ENCODE measurements at places on chromosomes 6 and 20.
A peak's percentile ranks its signal among the peaks of the same experiment; 100 is the strongest.

DNA sequence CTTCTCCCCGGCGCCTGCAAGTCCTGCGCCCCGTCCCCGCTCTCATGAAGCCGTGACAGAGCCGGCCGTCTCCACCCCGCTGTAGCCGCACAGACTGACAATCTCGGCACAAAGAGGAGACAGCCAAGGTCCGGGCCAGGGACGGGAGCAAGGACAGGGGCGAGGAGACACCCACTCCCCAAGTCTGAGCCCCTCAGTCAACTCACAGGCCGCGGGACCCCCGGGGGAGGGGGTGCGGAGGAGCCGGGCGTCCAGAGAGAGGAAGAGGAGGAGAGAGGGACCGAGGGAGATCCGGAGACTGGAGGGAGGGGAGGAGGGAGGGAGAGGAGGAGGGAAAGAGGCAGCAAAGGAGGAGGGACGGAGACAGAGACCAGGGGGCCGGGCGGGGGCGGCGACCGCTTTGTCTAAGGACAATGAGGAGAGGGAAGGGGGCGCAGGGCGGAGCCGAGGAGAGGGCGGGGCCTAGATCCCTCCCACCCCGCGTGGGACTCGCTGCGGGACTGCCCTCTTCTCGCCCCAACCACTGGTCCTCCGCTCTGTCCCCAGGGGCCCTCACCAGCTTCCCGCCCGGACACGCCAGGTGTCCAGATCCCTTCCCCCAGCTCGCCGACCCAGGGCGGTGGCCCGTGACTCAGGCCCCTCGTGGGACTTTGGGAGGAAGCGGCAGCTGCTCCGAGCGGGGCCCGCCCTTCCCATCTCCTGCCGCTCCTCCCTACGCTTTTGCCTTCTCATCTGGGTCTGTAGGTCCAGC, 638 bp upstream of the PPP1R18 start:
- peak; percentile 77 for DNase-seq

DNA sequence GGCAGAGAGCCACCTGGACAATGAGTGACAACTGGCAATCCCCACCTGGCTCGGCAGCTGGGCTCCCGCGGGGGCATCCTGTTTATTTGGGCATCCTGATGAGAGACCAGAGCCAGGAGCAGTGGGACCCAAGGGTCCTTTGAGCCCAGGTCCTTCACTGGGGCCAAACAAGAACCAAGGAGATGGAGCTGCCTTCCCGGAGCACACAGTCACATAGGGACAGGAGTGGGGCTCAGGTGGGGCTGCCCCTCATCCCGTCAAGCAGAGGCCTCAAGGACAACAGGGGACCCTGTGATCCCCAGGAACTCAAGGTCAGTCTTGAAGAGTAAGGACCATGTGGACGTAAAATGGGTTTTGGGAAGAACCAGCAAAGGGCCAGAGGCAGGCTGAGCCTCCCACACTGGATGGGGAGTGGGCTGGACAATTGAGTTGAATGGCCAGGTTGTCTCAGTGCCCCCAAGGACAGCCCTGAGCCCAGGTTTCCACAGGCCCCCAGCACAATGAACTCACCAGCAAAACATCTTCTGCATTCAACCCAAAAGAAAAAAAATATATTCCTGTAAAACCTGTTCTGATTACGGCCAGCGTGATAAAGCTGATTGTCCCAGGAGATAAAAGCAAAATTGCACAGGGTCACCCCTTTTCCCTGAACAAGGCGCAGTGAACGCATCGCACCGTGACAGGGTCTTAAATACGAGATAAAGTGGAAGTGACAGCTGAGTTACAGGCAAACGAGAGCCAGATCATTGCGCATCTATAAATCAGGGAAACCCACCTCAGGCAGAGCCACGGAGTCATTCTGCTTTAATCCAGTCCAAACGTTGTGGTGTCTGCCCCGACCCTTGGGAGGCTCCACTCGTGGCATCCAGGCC, 86.2 kb downstream of the ANKRD60 start:
- DNase-seq, result no peak

DNA sequence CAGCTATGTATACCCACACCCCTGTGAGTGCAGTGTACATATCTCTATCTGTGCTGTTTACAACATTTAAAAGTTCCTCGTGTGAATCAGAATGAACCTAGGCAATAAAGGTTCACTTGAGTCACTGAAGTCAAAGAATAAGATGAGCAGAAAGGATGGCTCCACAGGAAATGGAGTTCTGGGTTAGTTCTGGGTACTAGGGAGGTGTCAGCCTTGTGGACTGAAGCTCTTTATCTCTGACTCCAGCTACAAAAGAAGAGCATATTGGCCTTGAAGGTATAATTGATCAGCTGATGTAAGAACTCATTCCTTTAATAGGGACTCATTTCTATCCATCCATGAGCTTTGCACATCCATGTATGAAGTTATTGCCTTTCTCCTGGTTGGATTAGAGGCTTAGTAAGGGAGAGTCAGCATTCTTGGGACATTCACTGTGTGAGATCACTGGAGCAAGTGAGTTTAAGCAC, 73.9 kb upstream of the BACH2 start:
- no peak for DNase-seq

DNA sequence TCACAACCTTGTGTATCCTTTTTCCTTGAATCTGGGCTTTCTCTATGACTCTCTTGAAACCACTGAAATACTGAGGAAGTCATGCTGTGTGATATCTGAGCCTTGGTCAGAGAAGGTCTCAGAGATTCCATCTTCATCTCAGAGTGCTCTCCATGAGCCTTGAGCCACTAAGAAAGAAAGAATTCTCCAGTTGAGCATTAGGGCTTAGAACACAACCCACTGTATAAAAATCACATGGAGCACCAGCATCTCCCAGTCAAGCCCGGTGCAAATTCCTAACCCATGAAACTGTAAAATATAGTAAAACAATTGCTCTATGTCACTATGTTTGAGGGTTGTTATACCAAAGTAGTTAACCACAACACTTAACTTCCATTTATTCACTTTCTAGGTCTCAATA, 181.4 kb downstream of the MOXD1 start:
- no peak for DNase-seq

- DNase-seq, result no peak
These were observed 16.1 kb upstream of the APMAP start for GRCh38 chr20:25008388-25009217.

DNA sequence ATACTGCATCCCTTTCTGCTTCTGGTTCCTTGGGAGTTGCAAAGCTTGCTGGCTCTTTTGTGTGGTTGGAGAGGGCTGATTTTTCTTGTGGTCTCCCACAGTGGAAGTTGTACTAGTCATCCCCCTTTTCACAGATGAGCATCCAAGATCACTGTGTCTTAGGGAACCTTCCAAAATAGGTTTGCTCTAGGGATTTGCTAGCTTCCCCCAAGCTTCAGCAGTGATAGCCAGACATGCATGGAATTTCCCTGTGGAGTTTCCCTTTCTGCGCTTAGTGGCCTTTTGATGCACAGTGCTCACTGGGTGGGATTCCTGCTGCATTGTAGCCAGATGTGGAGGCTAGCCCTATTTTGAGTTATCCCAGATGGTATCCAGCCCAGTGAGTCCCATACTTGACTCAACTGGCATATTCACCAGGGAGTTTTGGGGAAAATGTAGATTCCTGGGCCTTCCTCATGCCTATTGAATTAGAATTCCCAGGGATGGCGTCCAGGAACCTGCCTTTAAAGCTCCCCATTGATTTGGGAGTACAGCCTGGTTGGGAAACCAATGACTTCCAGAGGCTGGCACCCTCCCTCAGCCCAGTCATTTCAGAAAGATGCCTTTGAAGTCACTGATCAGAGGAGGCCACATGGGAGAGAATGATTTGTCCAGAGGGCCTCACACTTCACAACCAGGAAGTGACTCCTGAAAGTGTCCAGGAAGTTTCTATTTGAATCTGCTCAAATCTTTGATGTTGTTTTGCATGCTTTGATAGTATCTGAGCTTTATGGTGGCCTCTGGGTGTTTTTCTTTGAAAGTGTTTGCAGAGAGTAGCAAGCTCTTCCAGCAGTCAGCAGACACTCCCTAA, 25.9 kb downstream of the PPARD start:
- no peak for DNase-seq

GRCh38 chr6:52580905-52581304, 4.0 kb upstream of the TRAM2 start:
- DNase-seq, result no peak

GRCh38 chr6:84137989-84138575, 89.4 kb downstream of the CEP162 start:
- no peak for DNase-seq

- no peak for DNase-seq
These were observed 10.6 kb downstream of the RNF182 start for GRCh38 chr6:13935190-13935880.

GRCh38 chr6:90870561-90870960, 283.7 kb upstream of the MAP3K7 start:
- DNase-seq, result no peak

DNA sequence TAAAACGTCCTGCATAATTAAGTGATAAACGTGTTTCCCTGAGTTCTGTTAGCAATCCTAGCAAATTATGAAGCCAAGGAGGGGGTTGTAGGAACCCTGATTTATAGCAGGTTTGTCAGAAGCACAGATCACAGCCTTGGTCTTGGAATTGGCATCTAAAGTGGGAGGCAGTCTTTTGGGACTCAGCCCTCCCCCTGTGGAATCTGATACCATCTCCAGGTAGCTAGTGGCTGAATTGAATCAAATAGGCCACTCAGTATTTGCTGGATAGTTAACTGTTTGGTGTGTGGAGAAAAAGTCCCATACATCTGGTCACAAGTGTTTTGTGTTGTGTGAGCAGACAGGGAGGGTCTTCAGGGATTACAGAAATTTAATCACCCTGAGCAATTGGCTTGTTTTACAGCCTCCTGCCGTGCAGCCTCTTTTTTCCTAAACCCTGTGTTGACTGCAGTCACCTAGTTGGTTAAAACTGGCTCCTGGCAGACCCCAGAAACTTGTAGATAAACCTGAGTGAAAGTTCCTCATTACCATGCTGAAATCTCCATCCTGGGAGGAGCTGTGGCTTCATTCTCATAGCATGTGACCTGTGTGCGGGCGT, 19.0 kb upstream of the KIFC1 start:
- DNase-seq, result no peak

- no peak for DNase-seq
These were observed 466.2 kb downstream of the CDH26 start for GRCh38 chr20:60424267-60424902.

- DNase-seq, result no peak
These were observed 6.8 kb downstream of the ADNP start for GRCh38 chr20:50924261-50924920.

DNA sequence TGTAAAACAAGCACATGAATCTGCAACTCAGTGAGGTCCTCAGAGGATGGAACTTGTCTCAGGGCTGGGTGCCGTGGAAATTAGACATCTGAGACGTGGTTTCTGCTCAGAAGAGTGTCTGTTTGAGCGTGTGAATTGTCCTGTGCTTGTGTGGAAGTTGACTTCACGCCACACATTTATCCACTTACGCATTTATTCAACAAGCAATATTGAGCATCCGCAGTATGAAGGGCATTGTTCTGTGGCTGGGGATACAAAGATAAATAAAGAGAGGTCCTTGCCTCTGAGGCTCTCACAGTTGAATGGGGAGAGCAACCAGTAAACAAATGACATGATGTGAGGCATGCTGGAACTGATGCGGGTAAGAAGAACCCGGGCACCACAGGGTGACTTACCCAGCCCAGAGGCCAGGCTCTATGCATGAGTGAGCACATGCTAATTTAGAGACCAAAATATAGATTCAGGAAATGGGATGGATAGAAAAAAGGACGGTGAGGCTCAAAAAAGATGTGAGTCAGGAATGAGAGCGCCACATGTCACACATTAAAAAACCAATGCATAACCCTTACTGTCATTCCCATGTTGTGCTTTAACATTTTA, 60.4 kb downstream of the SOBP start:
- no peak for DNase-seq

DNA sequence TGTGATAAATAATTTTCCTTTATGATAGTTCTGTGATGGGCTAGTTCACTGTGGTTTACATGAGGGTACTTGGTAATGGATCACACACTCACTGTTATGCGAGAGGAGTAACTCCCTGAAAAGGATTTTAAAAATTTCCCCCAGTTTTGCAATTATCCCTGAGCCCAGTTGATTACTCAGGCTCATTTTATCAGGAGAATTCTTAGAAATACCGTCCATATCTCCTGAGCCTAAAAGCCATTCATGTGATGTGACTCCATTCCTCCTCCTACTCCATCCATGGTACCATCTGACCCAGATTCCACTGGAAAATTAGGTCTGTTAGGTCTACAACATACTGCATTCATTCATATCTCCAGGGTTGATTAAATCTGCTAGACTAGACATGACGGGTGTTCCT, 16.4 kb upstream of the IBTK start:
- DNase-seq, result no peak

DNA sequence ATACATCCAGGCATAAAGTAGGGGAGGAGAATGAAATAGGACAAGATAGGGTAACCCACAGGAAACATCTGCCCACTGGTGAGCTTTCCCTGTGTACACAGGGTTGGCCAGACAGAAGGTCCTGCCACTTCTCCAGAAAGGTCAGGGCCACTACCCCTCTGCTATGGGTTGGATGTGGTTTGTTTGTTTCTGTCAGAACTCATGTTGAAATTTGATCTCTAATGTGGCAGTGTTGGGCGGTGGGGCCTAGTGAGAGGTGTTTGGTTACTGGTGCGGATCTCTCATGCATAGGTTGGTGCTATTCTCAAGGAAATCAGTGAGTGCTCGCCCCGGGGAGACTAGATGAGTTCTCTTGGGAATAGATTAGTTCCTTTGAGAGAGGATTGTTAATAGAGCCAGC, 15.6 kb upstream of the MAS1 start:
- no peak for DNase-seq

GRCh38 chr6:76817429-76817828, 645.9 kb downstream of the HTR1B start:
- DNase-seq, result no peak

- DNase-seq, result no peak
These were observed 19.4 kb upstream of the IL22RA2 start for GRCh38 chr6:137192821-137193220.

- DNase-seq, result no peak
These were observed 78.1 kb downstream of the PRSS35 start for GRCh38 chr6:83590416-83590815.

GRCh38 chr6:161547617-161548016, 273.8 kb upstream of the AGPAT4 start:
- DNase-seq, result no peak

- peak; percentile 74 for DNase-seq
These were observed 27.2 kb downstream of the CMTR1 start for GRCh38 chr6:37459981-37460800.
